ENCODE measurements at places on chromosomes 4 and X.

- no peak for DNase-seq
These were observed 48.4 kb upstream of the CLNK start for GRCh38 chr4:10732914-10733415.

- no peak for DNase-seq
These were observed 95.7 kb downstream of the NPNT start for GRCh38 chr4:105990933-105991332.

DNA sequence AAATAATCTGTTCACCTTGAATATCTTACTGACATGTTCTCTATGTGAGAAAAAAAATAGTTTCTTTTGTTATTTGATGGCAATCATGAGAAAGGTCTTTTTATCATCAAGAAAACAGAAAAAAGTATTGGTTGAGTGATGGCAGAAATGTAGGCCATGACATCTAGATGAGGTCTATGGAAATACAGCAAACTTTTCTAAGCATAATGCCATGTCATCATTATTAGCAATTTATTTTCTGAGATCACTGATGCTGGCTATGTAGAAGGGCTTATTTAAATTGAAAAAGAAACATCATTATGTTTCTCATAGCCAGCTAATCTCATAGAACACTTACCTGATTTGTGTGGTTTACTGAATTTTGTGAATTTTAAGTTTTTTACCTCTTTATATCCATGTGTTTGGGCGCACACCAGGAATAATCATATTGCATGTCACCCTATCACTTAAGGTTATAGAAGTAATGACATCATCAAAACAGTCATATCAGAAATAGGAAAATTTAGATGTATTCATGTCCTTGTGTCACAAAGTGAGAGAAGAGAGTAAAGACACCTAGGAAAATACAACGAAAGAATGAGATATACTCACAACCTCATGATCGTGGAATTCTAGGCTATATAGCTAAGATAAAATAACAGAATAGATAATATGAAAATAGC is 22.4 kb downstream of the UGT2A3 start:
- no peak for DNase-seq

DNA sequence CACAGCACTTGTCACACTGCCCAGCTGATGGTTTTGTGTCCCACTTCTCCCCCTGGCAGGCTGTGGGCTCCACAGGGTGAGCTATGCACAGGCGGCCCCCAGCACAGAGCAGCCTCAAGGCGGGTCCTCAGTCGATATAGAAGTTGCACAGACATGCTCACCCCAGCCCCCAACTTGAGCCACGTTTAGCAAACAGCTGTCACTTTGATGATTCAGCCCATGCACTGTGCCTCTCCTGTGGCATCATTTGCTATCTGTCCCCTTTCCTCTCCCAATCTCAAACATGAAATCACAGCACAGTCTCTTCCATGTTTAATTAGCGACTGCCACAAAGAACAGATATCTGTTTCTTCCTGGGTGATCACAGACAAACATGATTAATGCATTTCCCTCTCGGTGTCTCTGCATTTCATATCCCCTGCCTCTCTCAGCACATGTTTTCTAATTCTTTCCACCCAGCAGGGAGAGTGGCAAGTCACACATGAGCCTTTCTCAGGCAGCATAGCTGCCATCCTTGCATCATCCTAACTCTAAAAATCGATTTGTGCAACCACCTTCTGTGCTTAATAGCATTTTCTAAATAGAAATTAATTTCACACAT is 204.9 kb downstream of the EVC2 start:
- DNase-seq: no peak

- no peak for DNase-seq
These were observed 220.0 kb downstream of the ENOX2 start for GRCh38 chrX:130682990-130683389.

DNA sequence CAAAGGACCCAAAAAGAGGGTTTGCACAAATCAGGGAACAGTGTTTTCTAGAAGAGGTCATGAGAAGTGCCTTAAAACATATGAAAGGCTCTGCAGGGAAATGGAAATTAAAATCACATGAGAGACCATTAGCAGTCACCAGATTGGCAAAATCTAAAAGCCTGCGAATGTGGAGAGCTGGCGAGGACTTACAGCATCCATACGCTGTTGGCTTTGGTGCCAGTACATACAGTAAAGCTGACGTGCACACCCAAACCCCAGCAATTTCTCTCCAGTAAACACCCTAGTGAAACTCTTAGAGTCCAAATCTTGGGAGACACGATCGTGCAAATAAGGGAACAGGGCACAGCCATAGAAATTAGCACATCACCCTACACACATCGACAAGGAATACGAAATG is 25.4 kb upstream of the PPP2R2C start:
- no peak for DNase-seq

- no peak for DNase-seq
These were observed 65.7 kb downstream of the ZFX start for GRCh38 chrX:24215272-24215671.

GRCh38 chr4:153345012-153345981 is 809 bp downstream of the MND1 start:
- DNase-seq: no peak

DNA sequence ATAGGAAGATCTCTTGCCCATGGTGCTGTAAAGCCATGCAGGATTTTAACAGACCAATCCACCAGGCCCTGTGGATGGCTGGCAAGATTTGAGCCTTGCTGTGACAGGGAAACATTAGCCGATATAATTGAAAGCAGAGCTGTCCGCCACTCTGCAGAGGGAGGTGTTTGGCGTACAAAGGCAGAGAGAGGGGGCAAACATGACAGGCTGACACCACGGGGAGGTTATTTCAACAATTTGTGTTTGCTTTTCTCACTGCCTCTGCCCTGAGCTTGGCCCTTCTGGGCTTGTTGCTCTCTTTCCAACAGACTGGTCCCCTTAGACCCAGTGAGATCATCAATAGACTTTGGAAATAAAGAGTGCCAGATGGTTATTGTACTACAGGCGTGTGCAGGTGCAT is 59.4 kb downstream of the CLNK start:
- DNase-seq: no peak

DNA sequence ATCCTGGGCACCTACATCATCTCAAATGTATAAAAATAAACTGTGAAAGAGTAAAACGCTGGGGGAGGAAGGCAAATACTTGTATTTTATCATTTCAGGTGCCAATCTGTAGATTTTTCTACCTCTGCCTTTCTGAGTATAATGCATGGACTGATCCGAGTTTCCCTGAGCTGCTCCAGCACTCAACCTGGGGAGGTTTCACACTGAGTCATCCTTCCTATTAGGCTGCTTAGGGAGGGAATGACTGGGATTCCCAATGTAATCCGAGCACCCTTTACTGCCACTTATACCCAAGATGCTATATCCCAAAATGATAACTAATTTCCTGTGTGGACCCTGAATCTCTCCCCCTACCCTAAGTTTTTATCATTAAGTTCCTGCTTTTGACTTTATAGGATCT is 126.6 kb downstream of the HNRNPD start:
- no peak for DNase-seq

DNA sequence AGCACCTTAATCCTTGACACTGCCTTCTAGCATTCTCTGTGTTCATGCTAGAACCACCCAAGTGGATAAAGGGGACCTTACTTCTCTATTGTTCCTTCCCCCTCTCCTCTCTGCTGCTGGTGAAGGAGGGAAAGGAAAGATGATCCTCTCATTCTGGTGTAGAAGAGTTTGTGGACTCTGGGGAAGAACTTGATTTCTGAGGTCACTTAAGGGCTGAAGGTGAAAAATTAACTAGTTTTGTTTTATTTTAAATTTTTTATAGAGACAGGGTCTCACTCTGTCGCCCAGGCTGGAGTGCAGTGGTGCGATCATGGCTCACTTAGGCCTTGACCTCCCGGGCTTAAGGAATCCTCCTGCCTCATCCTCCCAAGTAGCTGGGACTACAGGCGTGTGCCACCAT is 29.8 kb downstream of the SMS start:
- no peak for DNase-seq

DNA sequence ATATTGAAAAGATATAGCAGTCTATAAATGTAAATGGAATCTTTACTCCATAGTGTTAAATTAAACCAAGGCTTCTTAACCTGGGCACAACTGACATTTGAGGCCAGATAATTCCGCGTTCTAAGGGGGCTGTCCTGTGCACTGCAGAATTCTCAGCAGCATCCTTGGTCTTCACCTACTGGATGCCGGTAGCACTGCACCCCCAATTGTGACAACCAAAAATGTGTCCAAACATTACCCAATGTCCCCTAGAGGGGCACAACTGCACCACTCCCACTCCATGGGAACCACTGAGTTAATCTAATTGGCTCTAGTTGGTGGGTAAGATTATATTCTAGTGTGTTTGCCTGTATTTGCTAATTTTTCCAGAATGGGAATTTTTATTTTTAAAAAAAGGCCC is 16.6 kb downstream of the AP1S2 start:
- DNase-seq: no peak

DNA sequence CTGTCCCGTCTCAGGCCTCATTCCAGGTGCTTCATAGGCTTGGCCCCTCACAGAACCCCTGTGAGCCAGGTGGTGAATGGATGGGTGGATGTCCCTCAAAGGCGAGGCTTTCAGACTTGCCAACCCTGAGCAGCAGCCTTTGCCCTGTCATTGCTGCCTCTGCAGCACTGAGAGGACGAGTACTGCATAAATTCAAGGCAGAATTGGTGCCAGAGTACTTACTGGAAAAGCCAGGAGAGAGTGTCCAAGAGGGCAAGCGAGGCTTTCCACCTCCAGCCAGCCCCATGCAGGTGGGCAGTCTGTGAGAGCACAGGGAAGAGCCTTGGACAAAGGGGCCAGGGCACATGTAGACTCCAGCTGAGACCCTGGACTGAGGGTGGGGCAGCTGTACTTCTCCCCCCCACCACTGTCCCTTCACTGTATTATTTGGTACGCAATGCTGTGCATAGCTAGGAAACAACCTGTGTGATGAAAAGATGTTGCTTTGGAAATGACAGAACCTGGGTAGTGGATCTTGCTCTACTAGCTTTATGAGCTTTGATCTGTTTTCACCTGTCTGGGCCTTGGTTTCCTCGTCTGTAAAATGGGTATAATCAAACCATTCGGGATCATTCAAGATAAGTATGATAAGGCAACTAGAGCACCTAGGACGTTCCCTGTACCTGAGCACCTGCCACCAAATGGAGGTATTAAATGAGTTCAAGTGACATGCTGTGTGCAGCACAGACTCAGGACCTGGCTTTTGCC is 224.9 kb upstream of the PSAPL1 start:
- no peak for DNase-seq

GRCh38 chr4:20840648-20841190 is 140.5 kb downstream of the PACRGL start:
- DNase-seq: no peak

- no peak for DNase-seq
These were observed 37.3 kb downstream of the SAT1 start for GRCh38 chrX:23820235-23820782.

DNA sequence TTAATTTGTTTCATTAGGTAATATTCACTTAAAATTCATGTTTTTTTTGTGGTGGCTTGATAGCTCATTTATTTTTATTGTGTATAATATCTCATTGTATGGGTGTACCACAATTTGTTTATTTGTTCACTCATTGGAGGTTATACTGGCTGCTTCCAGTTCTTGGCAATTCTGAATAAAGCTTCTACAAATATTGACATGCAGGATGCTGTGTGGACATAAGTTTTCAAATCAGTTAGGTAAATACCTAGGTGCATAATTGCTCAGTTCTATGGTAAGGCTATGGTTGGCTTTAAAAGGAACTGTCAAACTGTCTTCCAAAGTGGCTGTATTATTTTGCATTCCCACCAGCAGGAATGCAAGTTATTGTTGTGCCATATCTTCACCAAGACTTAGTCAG is 504.5 kb upstream of the GALNTL6 start:
- DNase-seq: no peak

- DNase-seq: no peak
These were observed 127.4 kb upstream of the ENPP6 start for GRCh38 chr4:184344899-184345572.

DNA sequence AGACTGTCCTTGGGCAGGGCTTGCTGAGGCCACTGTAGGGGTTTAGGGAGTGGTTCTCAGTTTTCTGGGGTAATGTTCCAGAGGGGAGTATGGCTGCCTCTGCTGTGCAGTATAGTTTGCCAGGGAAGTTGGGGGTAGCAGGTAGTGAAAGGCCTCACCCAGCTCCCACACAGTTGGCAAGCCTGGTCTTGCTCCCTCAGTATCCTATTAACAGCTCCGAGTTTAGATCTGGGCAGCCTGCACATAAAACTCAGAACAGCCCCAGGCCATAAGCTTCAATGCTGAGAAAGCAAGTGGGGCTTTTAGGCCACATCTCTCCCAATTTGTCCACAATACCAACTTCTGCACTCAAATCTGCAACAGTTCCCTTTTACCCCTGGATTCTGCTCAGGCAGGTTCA is 205.2 kb downstream of the GALNTL6 start:
- DNase-seq: no peak

- DNase-seq: no peak
These were observed 2.4 kb downstream of the RAB33A start for GRCh38 chrX:130174045-130174704.

DNA sequence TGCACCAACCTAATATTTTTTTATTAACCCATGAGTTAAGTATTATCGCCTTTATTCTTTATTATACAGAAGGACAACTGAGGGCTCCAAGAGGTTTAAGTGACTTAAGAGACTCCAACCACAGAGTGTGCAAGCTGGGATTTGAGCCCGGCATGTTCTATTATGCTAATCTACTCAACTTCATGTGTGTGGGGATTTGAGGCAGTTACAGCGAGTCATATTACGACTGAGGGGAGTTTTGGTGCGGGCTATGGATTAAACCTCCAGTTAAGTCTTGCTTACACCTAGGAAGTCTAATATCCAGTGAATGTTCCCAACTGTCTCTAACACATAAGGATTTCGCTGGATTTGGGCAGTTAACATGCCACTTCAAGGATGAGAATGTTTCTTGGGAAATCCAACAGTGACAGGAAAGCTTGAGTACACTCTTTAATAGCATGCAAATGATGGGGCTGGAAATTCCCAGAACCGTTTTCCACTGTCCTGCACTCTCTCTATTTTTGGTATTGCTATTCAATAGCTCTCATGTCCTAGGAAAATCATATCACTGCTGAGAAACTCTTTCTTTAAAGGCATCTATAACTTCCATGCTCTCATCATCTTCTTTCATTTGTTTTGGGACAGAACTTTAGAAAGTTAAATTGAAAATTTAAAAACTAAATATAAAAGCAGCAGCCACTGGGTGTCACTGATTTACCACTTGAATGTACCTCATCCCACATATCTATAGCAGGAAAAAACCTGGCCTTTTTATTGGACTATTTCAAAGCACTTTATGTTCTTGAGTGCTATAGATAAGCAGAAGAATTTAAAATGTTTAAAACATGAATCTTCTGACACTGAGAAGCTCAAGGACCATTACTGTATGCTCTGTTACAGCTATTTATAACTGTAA is 165.1 kb upstream of the TTC29 start:
- no peak for DNase-seq

DNA sequence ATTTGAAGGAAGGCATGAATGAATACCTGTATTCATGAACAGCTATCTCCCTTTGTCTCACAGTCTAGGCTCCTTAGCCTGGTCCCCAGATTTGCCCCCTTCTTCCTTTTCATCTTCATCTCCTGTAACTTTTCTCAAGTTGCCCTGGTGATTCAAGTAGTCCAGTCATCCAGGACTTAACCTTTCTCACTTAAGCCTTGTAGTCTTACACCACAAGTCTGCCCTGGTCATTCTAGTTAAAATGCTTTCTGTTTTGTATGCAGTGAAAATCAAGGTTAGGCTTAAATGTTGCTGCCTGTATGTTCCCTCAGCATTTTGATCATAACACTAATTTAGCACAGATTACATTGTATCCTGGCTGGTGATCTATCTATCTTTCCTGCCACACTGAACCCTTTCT is 58.5 kb upstream of the SLC7A11 start:
- no peak for DNase-seq

Measured in stimulated activated CD8-positive, alpha-beta memory T cell treated with anti-CD3 and anti-CD28 coated beads, Interleukin-4, amount 100 ng/mL, for 1 hour (primary cell).